ENCODE measurements at places on chromosomes 7 and 10.

DNA sequence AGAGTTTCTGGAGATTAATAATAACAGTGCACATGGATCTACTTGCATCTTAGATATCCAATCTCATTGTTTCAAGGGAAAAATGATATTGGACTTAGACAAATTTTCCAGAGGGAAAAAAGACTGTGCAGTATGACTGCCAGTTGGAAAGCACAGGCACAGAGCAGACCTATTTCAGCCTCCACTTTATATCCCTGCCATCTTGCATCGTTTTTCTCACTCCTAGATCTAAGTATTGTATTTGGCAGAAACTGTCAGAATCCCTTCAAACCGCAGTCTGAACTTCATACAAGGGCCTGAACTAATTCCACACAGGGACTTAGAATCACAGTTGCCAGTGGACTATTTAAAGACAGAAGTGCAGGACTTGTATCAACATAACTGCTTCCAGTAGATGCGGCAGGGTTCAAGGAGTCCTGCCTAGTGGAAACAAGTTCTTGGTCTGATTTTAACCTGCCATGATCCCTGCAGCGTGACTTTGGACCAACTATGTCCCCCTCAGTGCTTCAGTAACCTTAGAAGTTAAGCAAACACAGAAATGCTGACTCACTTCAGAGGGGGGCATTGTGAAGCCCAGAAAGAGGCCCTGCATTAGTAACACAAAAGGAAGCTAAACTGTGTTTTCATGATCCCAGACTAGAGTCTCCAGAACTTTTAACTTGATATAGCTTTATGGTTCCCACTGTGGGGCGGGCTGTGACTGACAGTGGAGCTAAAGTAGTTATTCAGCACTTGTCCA is 95.7 kb upstream of the PALS2 start:
- no peak for DNase-seq

GRCh38 chr7:29879609-29880008 is 73.3 kb downstream of the WIPF3 start:
- no peak for DNase-seq

DNA sequence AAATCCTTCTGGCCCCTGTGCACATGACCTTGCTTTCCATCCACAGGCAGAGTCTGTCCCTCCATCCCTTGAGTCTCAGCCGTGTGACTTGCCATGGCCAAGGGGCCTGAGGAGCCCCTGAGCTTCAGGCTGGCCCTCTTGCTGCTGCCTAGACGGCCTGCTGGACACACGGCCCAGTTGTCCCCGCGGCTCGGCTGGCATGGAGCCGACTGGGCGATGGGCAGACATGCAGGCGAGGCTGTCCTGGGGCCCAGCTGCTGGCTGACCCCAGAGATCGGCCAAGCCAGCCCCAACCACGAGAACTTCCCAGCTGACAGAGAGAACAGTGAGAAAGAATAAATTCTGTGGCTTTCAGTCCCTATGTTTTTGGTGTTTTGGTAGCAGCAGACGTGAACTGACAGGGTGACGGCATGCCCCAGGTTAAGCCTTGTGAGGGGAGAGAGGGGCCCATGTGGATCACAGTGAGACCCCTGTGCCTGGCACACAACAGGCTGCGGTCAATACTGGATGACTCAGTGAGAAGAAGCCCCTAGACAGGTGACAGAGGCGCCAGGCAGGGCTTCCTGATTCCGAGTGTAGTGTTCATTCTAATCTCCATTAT is 11.7 kb downstream of the PRKAG2 start:
- DNase-seq: no peak

DNA sequence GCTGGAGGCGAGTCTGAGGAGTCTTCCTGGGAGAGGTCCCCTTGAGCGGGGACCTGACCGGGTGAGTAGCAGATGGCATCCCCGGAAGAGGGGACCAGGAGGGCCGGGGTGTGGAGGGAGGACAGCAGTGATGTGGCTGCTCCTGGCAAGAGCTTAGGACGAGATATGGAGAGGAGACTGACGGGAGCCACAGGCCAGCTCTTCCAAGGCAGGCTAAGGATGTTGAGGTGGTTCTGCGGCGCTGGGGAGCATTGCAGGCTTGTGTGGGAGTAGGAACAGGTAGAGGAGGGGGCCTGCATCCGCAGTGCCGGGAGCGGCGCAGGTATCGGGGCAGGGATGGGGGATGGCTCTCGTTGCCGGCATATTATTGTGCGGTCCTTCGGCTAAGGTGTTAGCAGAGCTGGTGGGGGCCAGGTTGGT is 76.7 kb upstream of the ANLN start:
- DNase-seq: no peak

GRCh38 chr7:105691680-105692564 is 110.6 kb upstream of the EFCAB10 start:
- DNase-seq: peak; percentile 49

DNA sequence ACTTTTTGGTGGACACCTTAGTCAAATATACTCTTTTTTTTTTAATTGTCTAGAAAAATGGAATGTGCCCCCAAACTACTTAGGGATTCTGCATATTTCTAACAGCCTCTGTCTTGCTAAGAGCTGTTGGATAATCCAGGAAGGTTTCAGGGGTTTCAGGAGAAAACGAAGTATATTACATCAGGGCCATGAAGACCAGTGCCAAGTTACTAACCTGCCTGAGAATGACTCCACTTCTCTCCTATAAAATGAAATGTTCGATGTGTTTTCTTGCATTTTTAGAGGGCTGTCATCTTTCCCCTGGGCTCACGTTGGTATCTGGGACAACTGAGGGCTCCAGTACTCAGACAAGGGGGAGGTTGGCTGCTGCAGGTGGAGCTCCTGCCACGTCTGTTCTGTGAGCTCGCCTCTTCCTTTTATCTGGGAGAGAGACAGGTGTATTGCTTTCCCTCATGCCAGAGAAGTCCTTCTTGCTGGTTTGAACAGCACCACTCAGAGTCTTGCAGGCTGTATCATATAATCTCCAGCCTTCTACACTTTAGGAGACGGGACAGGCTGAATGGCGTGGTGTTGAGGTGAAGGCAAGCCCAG is 71.3 kb downstream of the CAMK1D start:
- no peak for DNase-seq

DNA sequence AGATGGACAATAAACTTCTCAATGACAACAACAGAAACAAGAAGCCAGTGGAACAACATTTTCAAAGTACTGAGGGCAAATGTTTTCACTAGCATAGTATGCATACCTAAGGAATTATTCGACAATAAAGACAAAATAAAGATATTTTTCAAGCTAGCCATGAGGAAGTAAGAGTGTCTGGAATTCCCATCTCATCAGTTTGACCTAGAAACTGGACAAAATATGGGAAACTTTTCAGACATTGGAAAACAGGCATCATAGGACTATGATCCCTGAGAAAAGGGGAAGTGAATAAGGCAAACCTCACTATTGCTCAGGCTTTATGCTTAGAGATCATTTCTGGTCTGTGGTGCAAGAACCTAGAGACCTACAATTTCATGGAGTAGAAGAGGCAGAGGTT is 86.3 kb downstream of the OAT start:
- DNase-seq: no peak

DNA sequence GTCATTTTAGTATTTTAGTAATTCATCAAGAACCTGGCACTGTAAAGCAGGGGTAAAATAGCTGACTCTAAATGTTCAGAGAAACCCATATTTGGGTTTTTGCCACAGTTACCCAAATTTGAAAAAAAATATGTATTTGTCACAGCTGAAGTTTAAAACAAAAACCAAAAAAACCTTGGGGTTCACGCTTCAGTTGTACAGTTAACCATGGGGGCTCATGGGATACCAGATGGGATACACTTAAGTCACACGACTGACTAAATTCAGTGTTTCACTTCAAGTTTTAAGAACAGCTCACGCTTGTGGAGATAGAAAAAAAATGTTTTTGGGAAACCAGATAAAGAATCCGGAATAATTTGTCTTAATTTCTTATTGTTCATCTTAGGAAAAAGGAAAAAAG is 2.1 kb downstream of the ARL3 start:
- DNase-seq: no peak

- no peak for DNase-seq
These were observed 75.8 kb downstream of the ZMIZ1 start for GRCh38 chr10:79144351-79145173.

DNA sequence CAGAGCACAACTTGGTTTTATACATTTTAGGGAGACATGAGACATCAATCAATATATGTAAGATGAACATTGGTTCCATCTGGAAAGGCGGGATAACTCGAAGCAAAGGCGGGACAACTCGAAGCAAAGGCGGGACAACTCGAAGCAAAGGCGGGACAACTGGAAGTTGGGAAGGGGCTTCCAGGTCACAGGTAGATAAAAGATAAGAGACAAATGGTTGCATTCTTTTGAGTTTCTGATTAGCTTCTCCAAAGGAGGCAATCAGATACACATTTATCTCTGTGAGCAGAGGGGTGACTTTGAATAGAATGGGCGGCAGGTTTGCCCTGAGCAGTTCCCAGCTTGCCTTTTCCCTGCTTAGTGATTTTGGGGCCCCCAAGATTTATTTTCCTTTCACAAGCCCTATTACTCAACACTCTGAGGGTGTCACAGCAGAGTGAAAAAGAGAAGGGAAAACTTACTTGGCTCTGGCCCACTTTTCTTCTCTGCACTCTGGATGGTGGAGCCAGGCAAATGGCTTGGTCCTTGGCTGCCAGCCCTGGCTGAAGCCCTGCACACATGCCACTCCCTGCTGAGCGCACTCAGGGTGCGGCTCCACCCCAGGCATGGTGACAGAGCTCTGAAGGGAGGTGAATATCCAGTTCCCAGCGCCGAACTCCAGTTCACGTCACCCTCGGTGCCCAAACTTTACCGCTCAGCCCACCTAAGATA is 46.7 kb downstream of the PARD3 start:
- DNase-seq: no peak

DNA sequence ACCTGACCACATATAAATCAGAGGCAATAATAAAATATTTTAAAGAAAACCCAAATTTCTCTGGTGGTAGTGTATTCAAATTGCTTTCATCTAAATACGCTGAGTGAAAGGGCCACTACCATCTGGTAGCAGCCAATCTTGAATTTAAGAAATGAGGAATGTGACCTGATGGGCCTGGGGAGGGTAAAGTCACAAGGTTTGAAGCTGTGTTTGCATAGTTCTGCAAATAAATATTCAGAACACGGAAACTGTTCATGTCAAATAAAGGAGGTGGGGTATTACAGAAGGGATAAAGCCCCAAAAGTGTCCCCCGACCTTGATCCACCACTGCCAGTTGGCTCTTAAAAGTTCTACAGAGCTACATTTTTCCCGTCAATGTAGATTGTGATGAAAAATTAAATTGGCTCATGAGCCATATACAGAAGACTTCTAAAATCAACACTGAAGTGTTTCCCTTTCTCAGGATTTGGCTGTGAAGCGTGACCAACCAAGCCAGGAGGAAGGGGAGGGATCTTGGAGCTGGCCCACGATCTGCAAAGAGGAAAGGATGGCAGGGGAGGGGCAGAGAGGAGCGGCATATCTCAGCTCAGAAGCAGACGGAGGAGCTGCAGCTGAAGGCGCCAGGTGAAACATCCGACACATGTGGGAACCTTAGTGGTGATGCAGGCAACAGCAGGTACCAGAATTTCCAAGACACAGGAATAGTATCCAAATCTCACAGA is 39.6 kb downstream of the MPP7 start:
- DNase-seq: no peak

DNA sequence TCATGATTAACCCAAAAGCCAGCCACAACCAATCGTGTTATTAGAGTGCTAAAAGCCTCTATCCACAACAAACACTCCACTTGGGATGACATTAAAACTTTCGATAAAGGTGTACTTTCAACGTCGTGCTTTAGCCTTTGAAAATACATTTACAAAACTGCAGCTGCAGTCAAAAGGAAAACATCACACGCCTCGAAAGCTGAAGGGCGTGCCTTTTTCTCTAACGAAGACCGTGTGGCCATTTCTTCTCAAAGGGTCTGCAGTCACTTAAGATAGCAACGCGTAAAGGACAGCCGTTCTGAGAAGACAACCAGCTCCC is 1.1 kb downstream of the ARHGAP12 start:
- DNase-seq: no peak

DNA sequence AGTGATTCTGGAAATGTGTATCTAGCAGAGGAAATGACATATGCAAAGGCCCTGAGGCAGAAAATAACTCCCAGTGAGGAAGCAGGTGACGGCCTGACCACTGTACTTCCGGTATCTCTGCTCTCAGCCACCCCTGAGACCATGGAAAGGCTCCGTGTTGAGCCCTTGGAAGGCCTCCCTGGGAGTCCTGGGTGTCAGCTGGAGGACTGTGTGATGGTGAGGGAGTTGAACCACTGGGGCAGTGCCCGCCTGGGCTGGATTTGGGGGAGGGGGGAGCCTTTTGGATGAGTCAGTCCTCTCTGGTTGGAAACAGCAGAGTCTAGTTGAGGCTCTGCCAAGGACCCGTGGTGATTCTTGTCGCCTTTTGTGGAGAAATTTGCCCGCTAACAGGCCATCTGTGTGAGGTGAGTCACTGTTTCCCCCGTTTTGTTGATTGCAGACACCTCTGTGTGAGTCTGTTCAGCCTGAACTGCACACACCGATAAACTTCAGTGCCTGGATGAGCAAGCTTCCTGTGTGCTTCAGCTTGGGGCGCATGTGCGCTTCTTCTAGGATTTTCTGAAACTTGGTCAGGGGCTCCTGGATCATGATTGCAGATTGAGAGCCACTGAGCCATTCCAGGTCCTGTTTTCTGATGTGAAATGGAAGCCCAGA is 98.6 kb downstream of the GRK5 start:
- peak; percentile 76 for DNase-seq

- no peak for DNase-seq
These were observed 31.9 kb upstream of the INSYN2A start for GRCh38 chr10:127228195-127228787.

- no peak for DNase-seq
These were observed 9.2 kb downstream of the JMJD1C start for GRCh38 chr10:63456437-63457210.

DNA sequence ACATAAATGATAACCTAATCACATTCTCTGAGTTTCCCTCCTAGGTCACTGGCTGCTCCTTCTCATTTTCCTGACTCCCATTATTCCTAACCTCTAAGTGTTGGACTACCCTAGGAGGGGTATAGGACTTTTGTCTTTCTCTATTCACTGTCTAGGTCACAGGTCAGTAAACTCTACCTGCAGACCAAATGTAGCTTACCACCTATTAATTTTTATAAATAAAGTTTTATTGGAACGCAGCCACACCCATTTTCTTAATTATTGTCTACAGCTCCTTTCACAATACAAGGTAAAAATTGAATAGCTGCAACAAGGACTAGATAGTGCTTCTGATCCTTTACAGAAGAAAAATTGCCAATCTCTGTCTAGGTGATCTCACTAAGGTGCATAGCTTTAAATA is 156.7 kb downstream of the IMMP2L start:
- DNase-seq: no peak

DNA sequence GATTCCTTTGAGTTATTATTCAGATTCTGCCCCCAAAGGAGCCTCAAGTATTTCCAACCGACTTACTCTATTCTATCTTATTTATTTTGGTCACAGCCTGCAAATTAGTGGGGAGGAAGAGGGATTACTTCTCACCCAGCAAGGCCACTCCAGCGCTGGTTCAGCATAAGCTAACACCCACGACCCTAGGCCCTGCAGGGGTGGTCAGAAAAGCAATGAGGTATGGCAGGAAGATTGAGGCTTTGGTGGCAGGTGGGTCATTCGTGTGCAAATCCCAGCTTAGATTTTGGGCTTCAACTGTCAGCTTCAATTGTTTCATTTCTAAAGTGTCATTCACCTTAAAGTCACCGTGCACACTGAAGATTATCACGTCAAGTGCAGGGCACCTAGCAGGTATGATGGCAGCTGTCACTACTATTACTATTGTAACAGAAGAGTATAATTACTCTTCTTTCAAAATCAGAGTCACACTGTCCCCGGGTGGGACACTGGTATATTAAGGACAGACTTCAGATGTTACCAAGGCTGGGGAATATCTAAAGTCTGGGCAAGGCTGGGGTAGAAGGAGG is 48.8 kb upstream of the OPTN start:
- no peak for DNase-seq

GRCh38 chr10:112361951-112362751 is 11.8 kb upstream of the ACSL5 start:
- no peak for DNase-seq

All from activated naive CD8-positive, alpha-beta T cell treated with anti-CD3 and anti-CD28 coated beads, Interleukin-2, amount 10 ng/mL, durations not matched to agents 7 days and 5 days (primary cell).